ENCODE measurements at places on chromosomes 1 and 21. TPM values are rescaled to one million over a fixed set of nuclear protein-coding genes. Genes with fewer than 3 reads are reported as not detected.

SMIM11 gene
- total RNA-seq, result 4.2 TPM

DNA sequence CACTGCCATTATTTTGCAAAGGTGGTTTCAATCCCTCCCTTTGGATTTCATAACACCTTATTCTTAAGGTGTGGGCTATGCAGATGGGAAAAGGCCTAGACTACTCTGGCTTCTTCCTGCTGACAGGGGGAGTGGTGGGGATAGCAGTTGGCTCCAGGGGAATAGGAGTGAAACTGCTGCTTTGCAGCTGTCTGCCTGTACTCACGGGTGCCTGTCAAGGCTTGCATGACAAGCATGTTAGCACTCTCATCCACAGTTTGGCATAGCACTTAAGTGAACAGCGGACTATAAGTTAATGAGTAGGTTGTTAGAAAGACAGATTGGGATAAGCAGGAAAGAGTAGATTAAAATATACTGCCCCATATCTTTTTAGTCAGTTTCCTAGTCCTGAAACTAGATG lies 287.5 kb upstream of the DAB1 start:
- no peaks in the 10 kb centered on the region for H3K4me1 ChIP-seq
- H3K36me3 ChIP-seq, result no peaks in the 10 kb centered on the region
- H3K27ac ChIP-seq, result no peak overlapping the region

GRCh38 chr1:147292012-147292411 lies 49.5 kb downstream of the CHD1L start:
- no peaks in the 10 kb centered on the region for H3K4me1 ChIP-seq
- H3K4me3 ChIP-seq, result no peak overlapping the region
- peaks cover 43% of the 10 kb centered on the region for H3K36me3 ChIP-seq
- no peak overlapping the region for H3K27ac ChIP-seq

- no peak overlapping the region for H3K4me3 ChIP-seq
- H3K36me3 ChIP-seq, result peaks cover 13% of the 10 kb centered on the region
- H3K27me3 ChIP-seq, result peaks cover 4% of the 10 kb centered on the region
- H3K27ac ChIP-seq, result no peak overlapping the region
- H3K4me1 ChIP-seq, result peaks cover 2% of the 10 kb centered on the region
- no peak for DNase-seq
These were observed 13.1 kb downstream of the KCND3 start for GRCh38 chr1:111976332-111976731.

DNA sequence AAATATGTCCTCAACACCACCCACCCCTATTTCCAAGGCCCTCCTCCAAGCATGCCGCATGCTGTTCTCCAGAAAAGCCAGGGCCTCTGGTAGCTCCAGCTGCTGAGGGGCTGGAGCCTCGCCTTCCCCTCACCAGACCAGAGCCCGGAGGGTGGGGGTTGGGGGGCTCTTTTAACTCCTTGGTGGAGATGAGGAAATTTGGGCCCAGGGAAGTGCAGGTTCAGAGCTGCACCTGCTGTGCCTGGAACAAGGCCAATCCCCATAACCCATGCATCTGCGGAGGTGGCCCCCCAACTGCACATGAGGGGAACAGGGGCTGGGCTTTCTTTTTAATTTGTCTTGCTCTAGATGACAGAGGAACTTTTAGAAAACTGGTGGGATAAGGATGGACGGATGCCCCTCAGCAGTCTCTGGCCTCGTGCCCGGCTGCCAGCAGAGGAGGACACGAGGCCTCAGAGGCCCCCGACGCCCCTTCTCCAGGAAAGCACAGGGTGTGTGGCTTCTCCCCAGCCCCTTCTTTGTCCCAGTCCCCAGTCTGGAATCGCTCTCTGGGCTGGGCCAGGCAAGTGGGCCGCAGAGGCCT lies 550 bp upstream of the SELENON start:
- peaks cover 22% of the 10 kb centered on the region for H3K4me1 ChIP-seq
- peak overlapping the region; percentile 65 for H3K4me3 ChIP-seq
- DNase-seq, result no peak
- no peaks in the 10 kb centered on the region for H3K36me3 ChIP-seq
- H3K27me3 ChIP-seq, result peaks cover 4% of the 10 kb centered on the region
- peak overlapping the region; percentile 81 for H3K27ac ChIP-seq

TRIM58 gene
- total RNA-seq, result 5.2 TPM

SLC30A2 gene
- total RNA-seq, result not detected

DNA sequence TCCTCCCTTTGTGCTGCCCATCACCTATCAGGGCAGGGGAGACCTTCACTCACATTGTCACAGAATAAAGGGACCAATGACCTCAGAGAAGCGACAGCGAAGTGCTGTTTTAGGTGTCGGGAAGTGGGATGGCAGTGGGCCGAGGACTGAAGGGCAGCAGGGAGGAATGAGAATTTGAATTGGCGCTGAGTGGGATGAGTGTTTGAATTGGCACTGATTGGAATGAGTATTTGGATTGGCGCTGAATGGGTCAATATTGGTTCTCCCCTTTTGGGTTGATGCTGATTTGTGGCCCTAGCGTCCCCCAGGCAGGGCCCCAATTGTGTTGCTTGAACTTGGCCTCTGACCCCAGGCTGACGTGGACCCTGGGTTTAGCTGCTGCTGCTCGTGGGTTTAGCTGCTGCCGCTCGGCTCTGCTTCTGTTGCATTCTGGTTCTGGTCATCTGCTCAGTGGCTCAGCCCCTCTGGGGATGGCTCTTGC lies 12.4 kb upstream of the UMODL1 start:
- peaks cover 15% of the 10 kb centered on the region for H3K36me3 ChIP-seq
- no peak overlapping the region for H3K4me3 ChIP-seq
- H3K27me3 ChIP-seq, result peaks cover 7% of the 10 kb centered on the region
- peaks cover 8% of the 10 kb centered on the region for H3K4me1 ChIP-seq

PLA2G5 gene
- not detected for total RNA-seq
